HCT116 (cell line): ENCODE measurements at places on chromosomes 1 and 21. TPM values are rescaled to one million over a fixed set of nuclear protein-coding genes. Genes with fewer than 3 reads are reported as not detected.

- peak overlapping the region; percentile 47; the same call in 1 of the 2 replicates for H3K27ac ChIP-seq
- H3K36me3 ChIP-seq, result no peaks in the 10 kb centered on the region
- peaks cover 21% of the 10 kb centered on the region for H3K4me1 ChIP-seq
Measured at GRCh38 chr1:178126741-178127185, 32.9 kb downstream of the RASAL2 start.

GRCh38 chr1:5067246-5067645 lies 412.8 kb downstream of the AJAP1 start:
- no peak for DNase-seq
- H3K36me3 ChIP-seq, result no peaks in the 10 kb centered on the region
- no peak overlapping the region for H3K27ac ChIP-seq
- no peak overlapping the region for H3K4me3 ChIP-seq
- no peaks in the 10 kb centered on the region for H3K27me3 ChIP-seq

The RAP1GAP gene
- 13.4 TPM for total RNA-seq

DNA sequence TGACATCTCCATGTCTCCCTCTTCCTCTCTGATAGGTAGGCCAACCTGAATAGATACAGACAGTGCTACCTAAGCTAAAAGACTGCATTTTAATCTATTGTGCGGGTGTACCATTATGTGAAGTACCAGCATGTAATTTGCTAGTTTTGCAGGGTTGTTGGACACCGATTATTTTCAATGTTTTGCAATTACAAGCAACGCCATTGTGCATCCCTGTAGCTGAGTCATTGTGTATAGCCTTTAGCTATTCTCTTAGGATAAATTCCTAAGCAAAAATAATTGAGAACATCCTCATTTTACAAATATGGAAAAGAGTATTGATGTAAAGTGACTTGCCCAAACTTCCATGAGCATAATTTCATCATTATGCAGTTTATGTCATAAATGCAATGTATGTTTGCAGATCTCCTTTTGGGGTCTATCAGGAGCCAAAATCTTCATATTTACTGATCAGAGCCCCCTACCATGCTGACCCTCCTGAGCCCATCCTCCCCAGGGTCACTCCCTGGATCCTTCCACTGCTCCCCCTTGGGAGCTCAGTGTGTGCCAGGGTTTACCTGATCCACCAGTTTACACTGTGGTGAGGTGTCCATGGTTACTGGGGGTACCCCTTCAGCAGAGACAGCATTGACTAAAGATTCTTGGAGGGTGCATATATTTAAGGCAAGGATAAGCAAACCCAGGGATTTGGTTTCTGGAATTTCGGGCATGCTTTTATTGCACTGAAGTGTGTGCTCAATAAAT lies 80.6 kb downstream of the CCDC185 start:
- DNase-seq, result no peak
- H3K4me1 ChIP-seq, result no peaks in the 10 kb centered on the region
- no peaks in the 10 kb centered on the region for H3K36me3 ChIP-seq
- H3K4me3 ChIP-seq, result no peak overlapping the region
- H3K27ac ChIP-seq, result no peak overlapping the region

DNA sequence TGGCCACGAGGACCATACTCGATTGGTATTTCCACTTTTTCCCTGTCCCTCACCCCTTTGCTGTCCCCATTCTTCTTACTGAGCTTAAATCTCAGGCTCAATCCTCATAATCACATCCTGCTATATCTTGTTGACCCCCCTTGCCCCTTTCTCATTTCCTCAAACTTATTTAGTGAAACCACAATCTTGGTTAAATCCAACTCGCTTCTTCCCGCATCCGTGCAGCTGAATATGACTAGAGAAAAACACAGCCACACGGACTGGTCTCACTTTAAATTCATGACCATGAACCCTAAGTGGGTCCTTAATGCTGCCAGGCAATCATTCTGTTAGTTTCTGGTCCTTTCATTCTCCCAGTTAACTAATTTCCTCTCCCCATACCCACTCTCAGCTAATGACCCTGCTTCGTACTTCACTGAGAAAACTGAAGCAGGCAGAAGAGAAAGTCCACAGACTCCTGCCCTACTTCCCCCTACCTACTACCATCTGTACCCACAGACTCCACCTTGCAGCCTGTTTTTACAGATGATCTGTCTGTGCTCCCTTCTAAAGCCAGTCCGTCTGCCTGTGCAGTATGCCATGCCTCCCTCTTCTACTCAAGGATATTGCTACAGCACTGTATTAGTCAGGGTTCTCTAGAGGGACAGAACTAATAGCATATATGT lies 96.8 kb upstream of the LMO4 start:
- no peak overlapping the region for H3K4me3 ChIP-seq
- H3K36me3 ChIP-seq, result no peaks in the 10 kb centered on the region
- H3K27me3 ChIP-seq, result no peaks in the 10 kb centered on the region
- no peak overlapping the region for H3K27ac ChIP-seq
- H3K4me1 ChIP-seq, result 0 out of 2 replicates have a peak, but pooled peaks cover 1% of the 10 kb centered on the region

The ILDR2 gene
- 2.4 TPM for total RNA-seq

DNA sequence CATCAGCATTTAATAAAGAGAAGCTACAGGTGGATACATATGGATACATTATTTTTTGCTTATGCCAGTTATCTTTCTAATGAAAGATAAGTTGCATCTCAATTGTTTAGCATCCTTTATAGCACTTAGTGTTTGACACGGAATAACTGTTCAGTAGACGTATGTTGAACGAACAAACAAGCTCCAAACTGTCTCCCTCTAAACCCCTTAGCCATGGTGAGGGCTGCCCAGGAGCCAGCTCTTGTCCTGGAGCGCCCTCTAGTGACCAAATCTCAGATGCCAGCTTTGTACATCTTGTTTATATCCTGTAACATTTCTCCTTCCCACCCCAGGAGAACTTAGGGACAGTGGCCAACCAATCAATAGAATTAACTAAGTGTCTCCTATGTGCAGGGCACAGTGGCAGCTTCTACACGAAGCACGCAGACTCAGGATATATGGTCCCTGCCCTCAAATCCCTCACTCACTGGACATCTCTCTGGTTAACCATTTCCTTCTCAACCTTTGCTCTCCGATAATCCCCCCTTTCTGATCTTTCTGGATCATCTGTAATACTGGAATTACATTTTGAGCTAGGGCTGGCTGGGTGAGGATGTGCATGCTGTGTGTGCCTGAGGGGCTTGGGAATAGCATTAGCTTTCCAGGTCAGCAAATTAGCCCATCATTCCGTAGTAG lies 22.9 kb downstream of the KCNA10 start:
- H3K36me3 ChIP-seq, result no peaks in the 10 kb centered on the region
- no peak overlapping the region for H3K4me3 ChIP-seq
- peak; percentile 68 for DNase-seq
- H3K27me3 ChIP-seq, result no peaks in the 10 kb centered on the region
- no peak overlapping the region for H3K27ac ChIP-seq
- H3K4me1 ChIP-seq, result no peaks in the 10 kb centered on the region; the same call in 1 of the 2 replicates

The GJA9 gene
- not detected for total RNA-seq

The GPR37L1 gene
- 0.10 TPM for total RNA-seq

The HSD3B2 gene
- total RNA-seq, result 1.4 TPM

The LCE1E gene
- not detected for total RNA-seq

GRCh38 chr1:36093226-36093625 lies 4.5 kb downstream of the ADPRS start:
- DNase-seq, result no peak
- H3K27me3 ChIP-seq, result no peaks in the 10 kb centered on the region
- no peak overlapping the region for H3K27ac ChIP-seq
- no peak overlapping the region for H3K4me3 ChIP-seq

DNA sequence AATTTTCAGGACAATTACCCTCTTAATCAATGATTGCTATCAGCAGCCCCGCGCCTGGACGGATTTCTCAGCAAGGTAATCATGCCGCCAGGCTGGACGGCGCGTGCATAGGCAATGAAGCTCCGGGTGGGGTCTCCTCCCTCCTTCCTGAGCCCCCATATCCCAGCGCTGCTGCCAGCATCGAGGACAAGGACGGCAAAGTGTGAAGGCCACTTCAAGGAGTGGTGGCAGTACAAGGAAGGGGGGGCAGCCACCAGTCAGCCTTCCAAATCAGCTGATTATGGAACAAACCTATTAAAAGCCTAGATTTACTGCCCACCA lies 51.1 kb downstream of the DMAP1 start:
- H3K27ac ChIP-seq, result no peak overlapping the region
- H3K4me1 ChIP-seq, result no peaks in the 10 kb centered on the region
- DNase-seq, result no peak

DNA sequence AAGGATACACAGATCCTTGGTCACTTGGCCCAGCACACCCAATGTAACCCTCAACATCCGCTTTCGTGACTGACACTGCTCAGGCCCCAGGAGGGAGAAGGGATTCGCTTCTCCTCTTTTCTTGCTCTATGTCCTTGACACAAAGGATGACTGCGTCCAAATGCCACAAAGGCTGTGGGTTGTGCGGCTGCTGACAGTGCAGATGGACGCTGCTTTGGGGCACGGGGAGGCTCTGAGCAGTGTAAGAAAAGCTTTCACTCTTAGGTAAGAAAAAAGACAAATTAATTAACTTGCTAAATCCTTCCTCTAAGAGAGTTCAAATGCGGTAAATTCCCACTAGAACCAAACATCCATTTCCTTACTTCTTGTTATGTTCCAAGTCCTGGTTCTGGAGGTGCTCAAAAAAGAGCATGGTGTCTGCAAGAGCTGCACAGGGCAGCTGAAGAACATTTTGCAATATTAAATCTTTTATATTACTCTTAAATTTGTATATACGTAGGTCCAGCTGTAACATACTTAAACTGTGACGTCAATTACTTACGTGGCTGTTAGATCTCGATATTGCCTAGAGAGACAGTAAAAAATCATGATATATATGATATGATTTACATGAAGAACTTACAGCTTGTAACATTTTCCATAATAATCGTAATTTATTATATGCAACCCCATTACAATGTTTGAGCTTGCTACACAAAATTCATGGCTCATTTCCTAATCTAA lies 19.4 kb upstream of the EPHB2 start:
- no peak overlapping the region for H3K27ac ChIP-seq
- peaks cover 7% of the 10 kb centered on the region; the same call in 1 of the 2 replicates for H3K4me1 ChIP-seq
- no peaks in the 10 kb centered on the region for H3K36me3 ChIP-seq
- DNase-seq, result no peak
- no peak overlapping the region for H3K4me3 ChIP-seq

The NUDC gene
- total RNA-seq, result 119 TPM

The CRYBG2 gene
- total RNA-seq, result 10.5 TPM

DNA sequence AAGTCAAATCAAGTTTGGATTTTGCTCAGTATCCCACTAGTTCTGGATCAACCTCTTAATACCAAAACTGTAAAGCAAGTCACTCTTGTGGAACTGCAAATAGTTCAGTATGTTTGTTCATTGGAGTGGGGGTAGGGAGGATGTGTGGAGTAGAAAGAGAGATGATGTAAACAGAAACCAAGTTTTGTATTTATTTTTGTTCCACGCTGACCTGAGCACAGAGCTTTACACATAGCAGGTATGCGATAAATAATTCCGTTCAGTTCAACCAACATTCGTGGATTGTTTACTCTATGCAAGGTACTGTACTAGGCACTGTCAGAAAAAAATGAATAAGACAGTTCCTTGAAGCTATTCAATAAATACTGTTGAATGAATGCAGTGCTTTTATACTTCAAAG lies 4.5 kb upstream of the ZNF644 start:
- H3K27me3 ChIP-seq, result no peaks in the 10 kb centered on the region
- peaks cover 11% of the 10 kb centered on the region for H3K4me1 ChIP-seq
- no peak for DNase-seq
- H3K36me3 ChIP-seq, result no peaks in the 10 kb centered on the region
- no peak overlapping the region for H3K27ac ChIP-seq
- H3K4me3 ChIP-seq, result no peak overlapping the region

DNA sequence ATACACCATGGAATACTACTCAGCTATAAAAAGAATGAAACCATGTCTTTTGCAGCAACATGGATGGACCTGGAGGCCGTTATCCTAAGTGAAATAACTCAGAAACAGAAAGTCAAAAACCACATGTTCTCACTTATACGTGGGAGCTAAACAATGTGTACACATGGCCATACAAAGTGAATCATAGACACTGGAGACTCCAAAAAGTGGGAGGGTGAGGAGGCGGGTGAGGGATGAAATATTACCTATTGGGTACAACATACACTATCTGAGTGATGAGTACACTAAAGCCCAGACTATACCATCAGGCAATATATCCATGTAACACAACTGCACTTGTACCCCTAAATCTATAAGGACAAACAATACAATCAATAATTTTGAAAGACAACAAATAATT lies 39.5 kb upstream of the FAM20B start:
- H3K4me3 ChIP-seq, result no peak overlapping the region
- H3K27ac ChIP-seq, result no peak overlapping the region
- DNase-seq, result no peak
- no peaks in the 10 kb centered on the region for H3K36me3 ChIP-seq
- H3K4me1 ChIP-seq, result no peaks in the 10 kb centered on the region

DNA sequence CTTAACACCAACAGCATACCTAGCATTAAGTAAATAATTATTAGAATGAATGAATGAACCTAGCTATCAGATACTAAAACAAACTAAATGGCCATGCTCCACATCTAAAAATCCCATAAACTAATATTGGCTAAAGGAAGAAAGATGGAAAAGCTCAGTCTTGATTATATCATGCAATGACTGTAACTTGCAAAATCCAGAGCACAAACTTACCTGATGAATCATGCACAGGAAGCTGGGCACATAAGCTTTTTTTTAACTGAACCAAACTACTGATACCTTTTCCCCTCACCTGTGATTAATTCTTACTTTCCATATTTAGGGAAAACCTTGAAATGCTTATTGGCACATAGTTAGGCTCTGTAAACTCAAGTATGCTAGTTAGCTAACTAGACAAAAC lies 70.2 kb downstream of the KIF14 start:
- DNase-seq, result no peak
- peaks cover 3% of the 10 kb centered on the region; the same call in 1 of the 2 replicates for H3K36me3 ChIP-seq
- H3K4me1 ChIP-seq, result no peaks in the 10 kb centered on the region
- H3K4me3 ChIP-seq, result no peak overlapping the region
- no peaks in the 10 kb centered on the region for H3K27me3 ChIP-seq

DNA sequence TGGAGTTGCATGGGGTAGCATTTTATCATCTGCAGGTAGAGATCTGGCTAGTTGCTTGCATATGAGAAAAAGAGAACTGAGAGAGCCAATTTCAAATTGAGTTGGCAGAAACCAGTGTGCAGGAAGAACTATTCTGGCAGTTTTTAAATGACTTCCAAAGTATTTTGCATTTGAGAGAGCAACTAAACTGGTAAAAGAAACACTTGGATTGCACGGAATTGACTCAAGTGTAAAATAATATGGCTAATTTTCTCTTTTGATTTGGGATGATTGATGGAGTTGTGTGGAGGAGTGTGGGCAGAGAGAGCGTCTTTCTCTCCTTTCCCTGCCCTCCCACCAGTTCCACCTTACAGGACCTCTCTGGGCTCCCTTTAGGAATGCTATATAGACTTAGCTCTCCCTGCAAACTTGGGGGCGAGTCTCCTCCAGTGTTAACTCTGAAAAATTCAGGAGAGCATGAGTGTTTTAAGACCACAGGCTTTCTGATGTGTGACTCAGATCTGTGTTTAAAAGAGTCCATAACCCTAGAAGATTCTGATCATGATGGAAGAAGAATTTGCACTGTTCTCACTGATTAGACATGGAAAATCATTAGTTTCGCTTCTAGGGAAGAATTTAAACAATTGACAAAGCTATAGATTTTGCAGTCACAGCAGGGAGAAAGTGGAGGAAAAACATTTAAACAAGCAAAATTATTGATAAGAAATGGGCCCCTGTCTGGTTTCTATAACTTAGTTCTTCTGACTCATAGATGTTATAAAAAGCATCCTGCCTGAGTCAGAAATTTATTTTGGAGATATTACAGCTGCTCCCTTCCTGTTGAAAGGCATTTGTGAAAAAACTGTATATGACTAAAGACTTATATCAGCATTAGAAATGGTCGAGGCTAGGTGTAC lies 24.9 kb upstream of the CTBS start:
- no peaks in the 10 kb centered on the region for H3K36me3 ChIP-seq
- H3K4me1 ChIP-seq, result peaks cover 29% of the 10 kb centered on the region
- peak overlapping the region; percentile 64; the same call in 1 of the 2 replicates for H3K27ac ChIP-seq
- H3K27me3 ChIP-seq, result no peaks in the 10 kb centered on the region

The FCER1A gene
- not detected for total RNA-seq

The CITED4 gene
- total RNA-seq, result 7.8 TPM

The ARID1A gene
- 62.8 TPM for total RNA-seq
